ENCODE measurements at places on chromosomes 4 and X.
A peak's percentile ranks its signal among the peaks of the same experiment; 100 is the strongest.

DNA sequence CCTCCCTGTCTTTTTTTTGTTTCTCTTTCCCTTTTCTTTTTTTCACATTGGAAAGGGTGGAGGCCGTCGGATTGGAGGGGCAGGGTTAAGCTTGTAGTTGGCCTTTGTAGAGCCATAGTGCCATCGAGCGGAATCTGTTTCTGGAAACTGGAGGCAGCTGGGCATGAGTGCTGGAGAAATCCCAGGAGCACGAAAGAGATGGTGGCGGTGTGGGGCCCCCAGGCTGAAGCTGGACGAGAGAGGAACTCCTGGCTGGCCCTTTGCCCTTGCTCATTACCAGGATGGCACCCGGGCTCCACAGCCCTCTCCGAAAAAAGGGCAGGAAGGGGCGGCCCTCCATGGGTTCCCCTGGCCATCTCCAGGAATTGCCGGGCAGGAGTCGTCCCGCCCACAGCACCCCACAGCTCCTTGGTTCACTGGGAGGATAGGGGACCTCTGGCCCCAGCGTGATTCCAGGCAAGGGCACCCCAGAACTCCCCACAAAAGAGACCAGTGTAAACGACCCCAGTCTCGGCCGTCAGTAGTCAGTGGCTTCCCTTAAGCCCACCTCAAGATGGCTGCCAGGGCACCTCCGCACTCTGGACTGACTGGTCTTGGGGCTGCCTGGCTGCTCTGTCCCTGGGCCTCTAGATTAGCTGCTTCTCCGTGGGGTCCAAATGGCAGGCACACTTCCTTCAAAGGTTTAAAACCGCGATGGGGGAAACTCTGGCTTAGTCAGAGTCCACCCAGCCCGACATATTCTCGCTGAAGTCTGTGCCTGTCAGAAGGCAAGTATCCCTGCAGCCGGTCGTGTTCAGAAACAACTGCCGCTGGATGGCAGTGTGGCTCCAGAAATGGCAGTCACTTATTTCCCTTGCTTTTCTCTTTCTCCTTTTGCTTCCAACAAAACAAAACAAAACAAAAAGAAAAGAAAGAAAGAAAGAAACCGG lies 74.1 kb downstream of the NBDY start:
- peak; percentile 52 for DNase-seq

- DNase-seq: no peak
Observed at GRCh38 chr4:133618963-133619362, 469.9 kb downstream of the PCDH10 start.

DNA sequence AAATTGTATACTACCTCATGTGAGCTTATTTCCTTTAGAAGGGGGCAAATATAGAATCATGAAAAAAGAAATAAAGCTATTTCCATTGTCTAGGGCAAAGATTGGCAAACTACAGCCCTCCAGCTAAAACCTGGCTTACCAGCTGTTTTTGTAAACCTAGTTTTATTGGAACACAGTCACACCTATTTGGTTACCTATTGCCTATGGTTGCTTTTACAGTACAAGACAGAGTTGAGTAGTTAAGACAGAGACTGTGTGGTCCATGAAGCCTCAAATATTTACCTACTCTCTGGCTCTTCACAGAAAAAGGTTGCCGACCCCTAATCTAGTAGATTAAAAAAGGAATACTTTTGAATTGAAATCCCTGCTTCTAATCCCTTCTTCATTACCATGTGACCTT lies 88.8 kb upstream of the ENPP6 start:
- no peak for DNase-seq

- no peak for DNase-seq
Observed at GRCh38 chr4:174396599-174397110, 112.9 kb downstream of the CEP44 start.

DNA sequence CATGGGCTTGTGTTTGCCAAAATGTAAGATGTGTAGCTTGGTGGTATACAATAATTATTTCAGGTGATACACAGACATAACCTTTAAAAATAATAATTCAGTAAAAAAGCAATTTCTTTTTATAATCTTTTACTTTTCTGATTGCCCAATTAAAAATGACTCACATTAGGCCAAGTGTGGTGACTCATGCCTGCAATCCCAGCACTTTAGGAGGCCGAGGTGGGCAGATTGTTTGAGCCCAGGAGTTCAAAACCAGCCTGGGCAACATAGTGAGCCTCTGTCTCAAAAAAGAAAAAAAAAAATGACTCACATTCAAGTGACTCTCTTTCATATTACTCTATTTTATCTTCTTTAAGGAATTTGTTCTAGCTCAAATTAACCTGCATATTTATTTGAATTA lies 449.4 kb upstream of the HTR2C start:
- no peak for DNase-seq

DNA sequence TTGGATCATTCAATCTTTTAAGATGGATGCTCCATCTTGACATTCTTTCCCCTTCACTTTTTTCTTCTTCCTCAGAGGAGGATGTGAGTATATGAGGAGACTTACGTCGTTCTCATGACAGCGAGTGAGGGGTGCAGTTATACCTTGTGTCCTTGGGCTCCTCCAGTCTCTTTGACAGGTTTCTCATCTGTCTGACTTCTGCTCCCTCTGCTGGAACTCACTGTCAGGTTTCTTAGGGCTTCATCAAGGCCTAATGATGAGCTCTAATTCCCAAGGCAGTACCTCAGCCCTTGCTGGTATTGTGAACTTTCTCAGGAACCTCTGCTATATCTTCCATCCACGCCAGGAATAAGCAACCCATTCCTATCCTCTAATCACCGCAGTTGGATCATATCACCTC lies 237.8 kb upstream of the ADGRL3 start:
- DNase-seq: no peak

DNA sequence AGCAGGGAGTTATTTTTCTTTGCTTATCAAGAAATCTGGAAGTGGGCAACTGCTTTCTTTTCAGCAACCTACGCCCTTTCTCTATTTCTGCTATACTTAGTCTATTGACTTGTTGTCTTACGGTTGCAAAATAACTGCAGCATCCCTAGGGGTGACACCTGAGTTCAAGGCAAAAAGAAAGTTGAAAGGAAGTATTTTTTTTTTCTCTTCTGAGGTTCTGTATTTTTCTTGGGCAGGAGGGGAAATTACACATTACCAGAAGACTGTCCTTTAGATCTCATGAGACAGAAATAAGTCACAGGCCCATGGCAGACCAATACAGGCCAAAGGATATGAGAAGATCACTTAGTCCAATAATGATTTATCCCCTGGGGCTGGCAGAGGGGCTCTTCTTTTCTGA lies 204.7 kb upstream of the CASK start:
- no peak for DNase-seq

- DNase-seq: no peak
Observed at GRCh38 chrX:120144178-120144844, 14.1 kb upstream of the RHOXF2 start.

DNA sequence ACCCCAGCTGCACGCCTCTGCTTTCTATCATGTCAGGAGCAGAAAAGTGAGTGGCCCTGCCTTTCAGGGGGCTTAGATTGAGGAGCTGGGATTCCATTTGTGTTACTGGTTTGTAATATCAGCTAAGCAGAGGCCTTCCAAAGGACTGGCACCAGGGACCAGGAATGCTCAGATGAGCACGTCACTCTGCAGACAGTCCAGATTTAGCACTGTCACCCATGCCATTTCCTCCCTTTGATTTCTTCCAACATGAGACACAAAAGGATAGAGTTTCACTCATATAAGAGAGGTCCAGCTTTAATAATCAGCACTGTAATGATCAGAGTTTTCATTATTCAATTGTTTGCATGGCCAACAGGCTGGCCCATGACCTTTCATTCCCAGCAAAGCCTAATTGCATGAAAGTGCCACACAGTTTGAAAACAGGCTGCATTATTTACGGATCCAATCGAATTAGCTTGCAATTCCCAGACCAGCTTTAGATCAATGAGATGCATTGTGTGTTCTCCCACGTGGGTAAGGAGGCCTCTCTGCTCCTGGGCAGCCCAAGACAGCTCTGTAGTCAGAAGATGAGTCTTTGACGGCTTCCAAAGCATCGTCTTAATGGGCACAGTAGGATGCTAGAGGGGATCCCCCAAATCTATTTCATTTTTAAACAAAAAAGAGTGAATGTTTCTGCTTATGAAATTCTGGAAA lies 9.8 kb upstream of the SLC2A9 start:
- no peak for DNase-seq

GRCh38 chr4:57448901-57449300 lies 338.7 kb upstream of the IGFBP7 start:
- DNase-seq: no peak

- no peak for DNase-seq
Observed at GRCh38 chr4:164251257-164251656, 502.7 kb upstream of the SMIM31 start.

DNA sequence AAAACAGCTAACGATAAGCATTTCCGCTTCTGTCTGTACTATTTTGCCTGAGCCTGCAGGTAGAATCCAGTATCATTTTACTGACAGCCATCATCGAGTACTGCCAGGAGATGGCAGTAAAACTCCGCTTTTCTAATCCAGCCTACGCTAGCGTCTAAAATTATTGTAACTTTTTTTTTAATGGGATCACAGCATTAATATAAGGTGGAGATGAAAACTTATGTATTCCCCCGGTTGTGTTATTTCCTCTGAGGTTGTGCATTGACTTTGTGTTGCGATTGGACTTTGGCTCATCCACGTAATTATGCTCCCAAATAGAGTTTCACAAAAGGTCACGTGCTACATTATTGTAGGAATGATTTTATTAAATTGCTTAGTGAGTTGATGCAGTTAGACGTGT lies 248.1 kb downstream of the C4orf33 start:
- DNase-seq: no peak

GRCh38 chr4:154741922-154742850 lies 1.6 kb upstream of the LRAT start:
- DNase-seq: no peak

DNA sequence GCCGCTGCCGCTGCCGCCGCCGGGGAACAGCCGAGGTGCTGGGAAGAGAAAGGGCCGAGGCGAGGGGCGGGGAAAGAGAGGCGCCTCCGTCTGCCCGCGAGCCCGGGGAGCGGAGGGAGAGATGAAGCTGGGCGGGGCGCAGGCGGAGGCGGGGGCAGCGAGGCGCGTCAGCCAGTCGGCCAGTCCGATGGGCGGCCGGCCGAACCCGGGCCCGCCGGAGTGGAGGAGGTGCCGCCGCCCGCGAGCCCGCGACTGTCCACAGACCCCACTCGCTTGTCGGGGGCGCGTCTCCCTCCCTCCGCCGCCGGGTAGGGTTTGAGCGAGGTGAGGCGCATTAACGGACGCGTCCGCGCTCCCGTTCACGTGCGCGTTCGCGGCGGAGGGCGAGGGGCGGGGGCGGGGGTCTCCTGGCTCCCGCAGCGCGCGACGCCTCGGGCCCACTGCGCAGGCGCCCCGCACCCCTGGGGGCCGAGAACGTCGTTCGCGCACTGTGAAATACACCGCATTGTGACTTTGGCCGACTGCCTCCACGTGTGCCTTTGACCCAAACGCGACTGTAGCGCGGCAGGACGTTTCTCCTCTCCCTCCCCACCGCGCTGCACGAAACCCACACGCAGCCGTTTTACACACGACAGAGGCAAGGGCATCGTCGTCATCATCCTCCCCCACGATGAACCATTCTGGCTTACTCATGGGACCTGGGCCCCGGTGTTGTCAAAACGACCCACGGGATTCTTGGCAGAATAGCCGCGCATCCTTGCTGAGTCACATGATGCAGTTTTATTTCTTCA lies at the start of gene NUDT11:
Gene NUDT11, minus strand, starts transcription at position 92 of the 791 bp plus-strand sequence. CDS start 148 bp downstream, outside the sequence.
- DNase-seq: peak; percentile 1

GRCh38 chr4:19850909-19851308 lies 400.8 kb upstream of the SLIT2 start:
- no peak for DNase-seq
